NCI-H146 (cell line): ENCODE measurements at places on chromosomes 6 and 20.

DNA sequence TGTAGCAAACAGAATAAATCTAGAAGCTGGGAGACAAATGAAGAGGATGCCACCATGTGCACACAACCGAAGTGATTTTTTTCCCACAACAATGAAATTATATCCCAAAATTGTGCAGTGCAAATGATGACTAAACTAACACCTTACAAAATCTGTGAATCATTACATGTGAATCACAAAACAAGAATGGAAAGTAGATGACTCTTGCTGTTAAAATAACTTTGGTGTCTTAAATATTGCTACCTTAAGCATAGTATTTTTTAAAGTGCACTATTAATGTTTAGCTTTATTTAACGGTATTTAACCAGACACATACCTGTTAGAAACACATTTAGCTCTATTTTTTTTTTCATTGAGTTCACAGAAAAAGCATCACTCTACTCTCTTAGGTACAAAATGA lies 190.8 kb downstream of the TBC1D32 start:
- DNase-seq, result no peak

DNA sequence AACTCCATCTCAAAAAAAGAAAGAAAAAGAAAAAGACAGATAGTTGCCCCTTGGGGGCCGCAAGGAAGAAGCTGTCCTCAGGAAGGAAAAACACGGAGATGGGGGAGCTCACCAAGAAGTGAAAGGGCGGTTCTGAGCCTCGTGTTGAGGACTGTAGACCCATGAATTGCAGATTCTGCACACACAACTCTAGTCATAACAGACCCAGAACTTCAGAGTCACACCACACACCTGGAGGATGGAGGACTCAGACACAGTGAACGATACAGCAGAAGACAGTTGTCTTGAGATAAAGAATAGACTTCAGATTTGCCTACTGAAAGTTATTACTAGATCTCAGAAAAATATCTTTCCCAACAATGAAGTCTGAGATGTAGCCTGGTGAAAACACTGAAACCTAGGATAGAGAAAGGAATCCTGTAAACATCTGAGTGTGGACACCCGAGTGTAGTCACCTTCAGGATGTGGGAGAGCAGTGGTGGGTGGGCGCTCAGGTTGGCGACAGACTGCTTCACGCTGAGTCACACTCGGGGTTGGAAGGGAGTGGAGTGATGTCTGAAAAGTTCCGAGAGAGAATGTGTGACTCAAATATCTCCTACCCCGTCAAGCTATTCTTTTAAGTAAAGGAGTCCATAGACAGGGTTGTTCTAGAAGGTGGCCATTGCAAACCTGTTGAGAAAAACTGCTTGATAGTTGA lies 88.1 kb downstream of the MAP3K4 start:
- no peak for DNase-seq

- DNase-seq, result no peak
These were observed 327.3 kb downstream of the HACE1 start for GRCh38 chr6:104532462-104532861.

GRCh38 chr6:136161950-136162349 lies 88.2 kb downstream of the MTFR2 start:
- DNase-seq, result no peak

DNA sequence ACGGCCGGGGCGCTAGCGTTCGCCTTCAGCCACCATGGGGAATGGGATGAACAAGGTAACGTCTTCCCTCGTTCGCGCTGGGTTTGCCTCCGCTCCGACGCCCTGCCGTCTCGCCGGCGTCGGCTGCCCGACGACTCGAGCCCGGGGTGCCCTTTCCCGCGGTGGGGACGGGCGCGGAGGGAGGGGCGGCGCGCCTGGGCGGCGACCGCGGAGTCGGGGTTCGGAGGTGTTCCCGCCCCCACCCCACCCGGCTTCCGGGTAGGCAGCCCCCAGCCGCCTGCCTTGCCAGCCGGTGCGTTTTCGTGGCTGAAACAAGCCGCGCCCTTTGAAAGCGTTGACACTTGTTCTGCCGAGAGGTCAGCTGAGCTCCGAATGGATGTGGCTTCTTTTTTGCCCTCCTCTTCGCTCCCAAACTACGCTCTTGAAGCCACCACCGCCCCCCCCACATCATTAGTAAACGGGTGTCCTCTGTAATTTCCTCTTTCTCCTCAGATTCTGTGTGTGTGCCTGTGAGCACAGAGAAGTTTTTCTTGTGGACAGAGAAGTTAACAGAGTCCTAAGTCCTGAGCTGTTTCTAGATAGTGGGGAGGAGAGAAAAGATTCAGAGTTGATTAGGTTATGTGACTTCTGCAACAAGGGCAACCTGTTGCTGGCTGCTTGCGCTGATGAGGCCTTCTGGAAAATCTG lies 362 bp downstream of the DUSP22 start:
- DNase-seq, result no peak

DNA sequence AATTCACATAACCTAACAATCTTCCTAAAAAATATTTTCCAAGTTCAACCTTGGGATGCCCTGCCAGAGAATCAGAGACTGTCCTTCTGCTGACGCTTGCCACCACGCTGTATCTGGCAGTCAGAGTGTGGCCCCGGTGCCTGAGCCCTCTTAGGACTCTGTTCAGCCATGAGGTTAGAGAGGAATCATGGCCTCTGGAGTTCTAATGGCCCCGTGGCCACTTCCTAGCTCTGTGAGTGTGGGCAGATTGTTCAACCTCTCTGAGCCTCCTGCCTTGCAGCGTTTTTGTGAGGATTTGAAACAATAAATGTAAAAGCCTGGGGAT lies 2.2 kb downstream of the BPHL start:
- no peak for DNase-seq

DNA sequence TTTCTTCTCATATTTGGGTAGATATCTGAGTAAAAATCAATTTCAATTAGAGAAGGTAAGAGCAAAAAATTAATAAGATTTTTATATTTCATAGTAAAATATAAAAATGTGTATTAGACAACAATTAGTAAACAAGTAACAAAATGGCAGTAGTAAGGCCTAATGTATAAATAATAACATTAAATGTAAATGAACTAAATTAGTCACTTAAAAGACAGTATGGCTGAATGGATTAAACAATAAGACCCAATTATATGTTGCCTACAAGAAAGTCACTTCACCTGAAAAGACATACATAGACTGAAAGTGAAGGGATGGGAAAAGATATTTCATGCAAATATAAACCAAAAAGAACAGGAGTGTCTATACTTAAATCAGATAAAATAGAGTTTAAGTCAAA lies 147.6 kb downstream of the TRMT11 start:
- DNase-seq, result no peak

DNA sequence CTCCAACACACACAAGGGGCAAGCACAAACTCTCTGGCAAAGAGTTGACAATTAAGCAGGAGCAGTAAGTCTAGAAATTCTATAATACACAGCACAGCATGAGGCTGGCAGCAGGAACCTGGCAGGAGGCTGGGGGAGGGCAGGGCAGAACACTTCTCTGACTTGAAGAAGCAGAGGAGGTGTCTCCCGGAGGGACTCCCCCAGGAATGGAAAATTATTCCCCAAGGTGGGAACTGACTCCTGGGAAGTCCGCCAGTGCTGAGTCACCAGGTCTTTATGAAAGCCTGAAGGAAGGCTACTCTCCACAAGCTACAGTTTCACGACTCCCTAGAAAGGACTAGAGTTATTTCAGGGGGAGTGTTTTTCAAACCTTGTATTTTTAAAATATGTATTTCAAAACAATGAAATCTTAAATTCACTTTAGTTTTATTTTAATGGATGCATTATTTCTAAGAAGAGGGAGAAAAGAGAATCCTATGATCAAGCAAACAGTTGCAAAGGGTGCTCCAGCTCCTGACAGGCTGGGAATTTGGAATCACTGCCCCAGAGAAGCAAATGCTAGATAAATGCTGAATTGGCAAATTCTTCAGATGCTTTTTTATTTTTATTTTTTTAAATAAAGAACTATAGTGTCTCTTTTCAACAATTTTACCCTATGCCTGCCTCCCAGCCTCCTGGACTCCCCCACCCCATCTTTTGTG lies 192.8 kb downstream of the LY86 start:
- no peak for DNase-seq

- DNase-seq, result no peak
These were observed 33.9 kb upstream of the FAM83D start for GRCh38 chr20:38892091-38892981.

DNA sequence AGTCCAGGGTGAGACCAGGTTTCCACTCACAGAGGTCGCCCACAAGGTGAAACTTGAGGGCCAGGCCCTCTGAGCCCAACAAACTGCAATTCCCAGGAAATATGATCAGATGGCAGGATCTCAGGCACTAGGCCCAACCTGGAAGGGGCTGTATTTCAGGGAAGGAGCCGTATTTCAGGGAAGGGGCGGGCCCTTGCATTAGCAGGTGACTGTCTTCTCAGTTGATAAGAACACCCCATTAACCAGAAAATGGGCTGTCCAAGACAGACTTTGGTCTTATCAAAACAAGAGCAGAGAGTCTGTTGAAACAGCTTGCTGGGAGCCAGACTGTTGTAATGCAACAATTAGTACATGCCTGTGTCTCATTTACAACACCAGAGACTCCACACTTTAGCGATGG lies 10.9 kb upstream of the BNIP5 start:
- no peak for DNase-seq

GRCh38 chr6:16391451-16391912 lies 153.1 kb downstream of the GMPR start:
- no peak for DNase-seq

GRCh38 chr6:33668914-33669313 lies 42.6 kb downstream of the UQCC2 start:
- DNase-seq, result no peak

- no peak for DNase-seq
These were observed 511.8 kb upstream of the ZNF337 start for GRCh38 chr20:26208296-26209091.

- no peak for DNase-seq
These were observed 17.7 kb downstream of the RAB22A start for GRCh38 chr20:58327211-58327610.

DNA sequence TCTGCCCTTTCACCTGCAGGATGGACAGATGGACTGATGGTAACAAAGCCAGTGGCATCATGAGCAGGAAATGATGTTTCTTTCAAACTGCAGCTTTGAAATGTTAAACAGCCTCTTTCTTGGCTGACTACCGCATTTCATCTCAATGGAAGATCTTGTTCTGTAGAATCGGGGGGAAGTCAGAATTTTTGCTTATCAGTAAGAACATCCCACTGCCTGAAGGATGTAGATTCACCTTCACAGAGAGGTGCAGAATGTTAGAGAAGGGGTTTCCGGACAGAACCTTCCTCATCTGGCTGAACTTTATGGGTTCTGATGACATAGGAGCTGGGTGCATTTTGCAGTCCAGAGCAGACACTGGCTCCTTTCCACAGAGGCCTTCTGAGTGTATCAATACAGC lies 32.7 kb downstream of the GGTLC1 start:
- DNase-seq, result no peak

GRCh38 chr20:46051556-46052308 lies 22.7 kb downstream of the SLC12A5 start:
- peak; percentile 19 for DNase-seq

GRCh38 chr6:118992186-118992795 lies 57.3 kb upstream of the MCM9 start:
- DNase-seq, result no peak

DNA sequence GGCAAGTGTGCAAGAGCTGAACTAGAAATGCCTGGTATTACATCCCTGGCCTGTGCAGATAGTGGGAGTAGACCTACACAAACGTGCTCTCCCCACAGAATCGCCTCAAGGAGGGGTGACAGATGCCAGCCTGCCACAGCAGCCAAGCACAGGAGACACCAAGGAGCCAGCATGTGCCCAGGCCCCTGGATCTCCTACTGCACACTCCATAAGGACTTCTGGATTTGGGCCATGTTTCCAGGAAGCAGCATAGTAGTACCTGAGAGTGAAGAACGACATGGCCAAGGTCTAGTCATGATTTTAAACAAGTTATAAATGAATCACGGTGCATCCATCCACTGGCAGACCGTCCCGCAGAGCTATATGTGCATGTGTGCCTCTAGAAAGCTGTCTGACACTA lies 232.2 kb downstream of the SYNDIG1 start:
- no peak for DNase-seq

DNA sequence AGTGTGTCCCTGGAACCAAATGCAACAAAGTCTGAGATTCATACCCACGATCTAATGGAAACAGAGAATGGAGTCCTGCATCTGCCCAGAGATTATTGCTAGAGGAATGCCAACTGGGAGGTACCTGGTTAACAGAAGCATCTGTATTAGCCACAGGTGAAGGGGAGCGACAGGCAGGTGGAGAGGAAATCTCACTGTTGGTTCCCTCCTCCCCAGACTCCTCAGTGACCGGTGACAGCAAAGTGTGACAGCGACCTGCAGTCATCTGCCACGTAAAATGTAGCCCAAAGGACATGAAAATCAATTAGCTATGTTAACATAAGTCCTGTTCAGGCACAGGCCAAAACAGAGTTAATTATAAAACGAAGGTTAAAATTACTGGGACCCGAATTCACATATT lies 336.6 kb downstream of the SYNE1 start:
- peak; percentile 53 for DNase-seq

- no peak for DNase-seq
These were observed 24.7 kb downstream of the ADGRG6 start for GRCh38 chr6:142326540-142326939.

DNA sequence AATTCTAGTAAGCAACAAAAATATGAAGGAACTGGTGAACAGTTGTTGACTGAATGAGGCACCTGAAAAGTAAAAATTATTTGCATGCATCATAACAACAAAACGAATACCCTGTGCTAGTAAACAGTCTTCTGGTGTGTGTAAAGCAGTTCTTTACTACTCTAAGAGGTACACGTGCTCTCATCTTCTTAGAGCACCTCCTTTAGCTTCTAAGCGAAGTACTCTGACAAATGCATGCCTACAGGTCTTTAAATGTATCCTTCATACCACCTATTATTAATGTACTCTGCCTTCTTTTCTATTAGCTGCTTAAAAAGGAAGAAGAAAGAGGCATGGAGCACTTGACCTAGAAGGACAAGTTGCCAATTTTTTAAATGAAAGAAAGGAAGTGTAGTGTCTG lies 32.2 kb upstream of the MYB start:
- no peak for DNase-seq

DNA sequence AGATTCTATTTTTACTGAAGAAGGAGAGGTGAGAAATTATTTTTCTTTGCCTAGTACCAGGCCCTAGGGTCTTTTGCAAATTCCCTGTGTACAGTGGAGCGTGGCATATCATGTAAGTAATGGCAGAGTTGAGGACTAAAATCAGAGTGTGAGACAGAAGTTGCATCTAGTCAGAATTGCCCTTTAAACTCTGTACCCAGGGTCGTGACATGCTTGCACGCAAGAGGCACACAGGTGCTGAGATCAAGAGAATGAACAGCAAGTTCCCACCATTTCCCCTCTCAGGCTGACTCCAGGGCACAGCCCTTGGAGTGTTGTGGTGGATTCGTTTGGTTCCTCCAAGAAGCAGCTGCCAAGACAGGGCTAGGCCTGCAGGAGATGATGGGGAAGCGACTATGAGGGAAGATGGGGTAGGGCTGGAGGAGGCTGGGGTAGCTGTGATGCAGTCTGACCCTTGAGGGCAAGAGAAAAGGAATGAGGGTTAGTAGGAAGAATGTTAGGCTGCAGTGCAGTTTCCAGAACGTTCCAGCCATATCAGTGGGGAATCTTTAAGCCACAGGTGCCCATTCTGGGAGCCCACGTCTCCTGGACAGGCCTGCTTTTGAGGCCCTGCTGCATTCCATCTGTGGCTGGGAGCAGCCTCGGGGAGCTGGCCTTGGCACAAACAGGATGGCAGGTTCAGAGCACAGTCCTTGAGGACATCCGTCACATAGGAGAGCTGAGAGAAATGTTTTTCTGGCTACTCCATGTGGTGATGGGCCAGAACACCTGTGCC lies 6.9 kb downstream of the NELFCD start:
- no peak for DNase-seq

GRCh38 chr6:38215651-38216311 lies 396.3 kb downstream of the ZFAND3 start:
- DNase-seq, result peak; percentile 85

- no peak for DNase-seq
These were observed 823.2 kb downstream of the DHX35 start for GRCh38 chr20:39785252-39785917.
